Tongue (tissue), 3 donors: ENCODE measurements at places on chromosomes 3 and 15. TPM values are rescaled to one million over a fixed set of nuclear protein-coding genes. Genes with fewer than 3 reads are reported as not detected.

Gene TMEM207
- total RNA-seq = not detected

Gene LDHAL6B
- total RNA-seq = not detected

Gene PLA2G4E
- total RNA-seq = 1.9 TPM

Gene AGBL1
- 77.9 TPM for total RNA-seq

Gene UBE2E2
- total RNA-seq = 177 TPM

Gene GAP43
- 4.7 TPM for total RNA-seq

Gene FANCD2OS
- not detected for total RNA-seq

Gene CELF6
- 1.3 TPM for total RNA-seq

Gene MEGF11
- 0.10 TPM for total RNA-seq

Gene TGM4
- not detected for total RNA-seq

Gene HRG
- total RNA-seq = not detected

Gene RBMS3
- 81.1 TPM for total RNA-seq

Gene HACD3
- total RNA-seq = 50.7 TPM

Gene SSR3
- total RNA-seq = 74.9 TPM

Gene ACVR2B
- 27.8 TPM for total RNA-seq

Gene CPEB1
- 1.1 TPM for total RNA-seq

Gene SOX14
- total RNA-seq = not detected

Gene ILDR1
- total RNA-seq = 1.7 TPM

Gene MEF2A
- total RNA-seq = 166 TPM

Gene ASB7
- 17.6 TPM for total RNA-seq

Gene CCDC191
- total RNA-seq = 4.3 TPM

Gene FOXL2NB
- not detected for total RNA-seq

Gene TPM1
- 4,708 TPM for total RNA-seq

Gene RAB5A
- 68.5 TPM for total RNA-seq

Gene PLS1
- total RNA-seq = 1.4 TPM

Gene CLDN1
- 17.7 TPM for total RNA-seq

Gene ABI3BP
- total RNA-seq = 88.9 TPM

Gene COMMD4
- 25.0 TPM for total RNA-seq

Gene HMG20A
- 45.3 TPM for total RNA-seq

Gene CPNE9
- total RNA-seq = not detected
